ENCODE measurements at places on chromosomes 16 and 17.

DNA sequence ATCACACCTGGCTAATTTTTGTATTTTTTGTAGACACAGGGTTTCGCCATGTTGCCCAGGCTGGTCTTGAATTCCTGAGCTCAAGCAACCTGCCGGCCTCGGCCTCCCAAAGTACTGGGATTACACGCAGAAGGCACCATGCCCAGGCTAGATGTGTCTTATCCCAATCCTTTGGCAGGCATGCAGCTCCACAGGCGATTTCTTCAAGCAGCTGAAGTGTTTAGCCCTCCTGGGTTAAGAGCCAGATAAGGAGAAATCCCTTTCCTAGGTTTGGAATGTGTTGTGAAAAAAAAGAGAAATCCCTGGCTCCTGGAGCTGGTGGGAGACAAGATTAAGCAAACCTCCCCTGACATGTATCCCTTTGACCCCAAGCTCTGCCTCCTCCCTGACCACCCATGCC is 2.1 kb upstream of the NHERF1 start:
- DNase-seq = no peak

- DNase-seq = no peak
These were observed 24.8 kb downstream of the HS3ST3A1 start for GRCh38 chr17:13576661-13577526.

DNA sequence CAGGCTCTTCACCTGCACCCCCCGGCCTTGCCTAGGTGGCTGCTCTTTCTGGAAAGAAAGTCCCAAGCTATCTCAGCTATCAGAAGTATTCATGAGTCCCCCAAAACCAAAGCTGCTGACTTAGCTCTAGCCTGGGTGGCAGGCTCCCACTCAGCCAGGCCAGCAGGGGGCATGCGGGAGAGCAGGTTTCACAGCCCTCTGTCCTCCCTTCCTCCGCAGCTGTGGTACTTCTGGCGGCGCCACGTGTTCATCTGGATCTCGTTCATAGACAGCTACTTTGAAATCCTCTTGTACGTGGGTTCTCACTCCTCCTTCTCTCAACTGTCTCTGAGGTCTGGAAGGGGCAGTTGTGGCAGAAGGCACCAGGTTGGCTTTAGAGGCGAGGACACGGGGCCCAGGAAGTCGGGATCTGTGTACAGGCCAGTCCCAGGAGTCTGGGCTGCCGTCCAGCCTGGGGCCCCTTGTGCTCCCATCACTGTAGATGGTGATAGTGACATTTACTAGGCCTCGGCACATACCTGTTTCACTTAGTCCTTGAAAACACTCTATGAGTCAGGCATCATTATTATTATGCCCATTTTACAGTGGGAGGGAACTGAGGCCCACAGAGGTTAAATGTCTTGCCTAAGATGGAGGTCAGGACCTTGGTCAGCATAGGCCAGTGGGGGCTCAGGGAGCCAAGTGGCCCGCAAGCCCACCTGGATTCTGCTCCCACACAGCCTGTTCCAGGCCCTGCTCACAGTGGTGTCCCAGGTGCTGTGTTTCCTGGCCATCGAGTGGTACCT is 12.9 kb downstream of the TRPV2 start:
- no peak for DNase-seq

DNA sequence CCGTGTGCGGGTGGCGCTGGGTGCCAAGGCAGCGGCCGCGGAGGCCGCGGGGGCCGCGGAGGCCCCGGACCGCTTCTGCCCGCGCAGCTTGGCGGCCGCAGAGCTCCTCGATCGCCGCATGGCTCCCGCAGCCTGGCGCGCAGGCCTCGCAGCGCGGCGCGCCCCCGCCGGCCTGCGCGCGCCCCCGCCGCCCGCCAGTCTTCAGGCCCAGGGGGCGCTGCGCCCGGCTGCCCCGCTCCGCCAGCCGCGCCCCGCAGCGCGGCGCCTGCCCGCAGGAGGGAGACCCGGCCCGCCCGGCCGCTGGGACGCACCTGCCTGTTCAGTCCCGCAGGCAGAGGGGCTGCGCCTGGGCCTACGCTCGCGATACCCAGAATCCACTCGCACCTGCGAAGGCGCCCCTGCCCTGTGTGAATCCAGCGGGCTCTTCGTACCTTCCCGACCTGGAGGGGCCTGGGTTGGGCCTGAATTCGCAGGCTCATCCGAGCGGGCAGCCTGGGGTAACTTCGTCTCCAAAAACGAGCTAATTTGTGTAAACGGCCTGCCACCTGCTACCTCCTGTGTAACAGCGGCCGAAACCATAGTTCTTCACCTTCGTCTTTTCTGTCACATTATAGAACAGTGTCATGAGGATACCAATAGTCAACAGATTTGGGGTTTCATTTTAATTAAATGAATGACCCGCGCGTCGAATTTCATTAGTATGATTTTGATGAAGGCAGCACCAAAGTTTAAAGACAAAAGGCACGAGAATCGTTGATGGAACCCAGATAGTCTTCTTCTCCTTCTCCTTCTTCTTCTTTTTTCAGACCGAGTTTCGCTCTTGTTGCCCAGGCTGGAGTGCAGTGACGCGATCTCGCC is at the start of gene CENPV:
CENPV (minus strand) TSS at position 153 of the 858 bp plus-strand sequence; CDS start at position 120, 33 bp downstream.
- DNase-seq = peak; percentile 43

DNA sequence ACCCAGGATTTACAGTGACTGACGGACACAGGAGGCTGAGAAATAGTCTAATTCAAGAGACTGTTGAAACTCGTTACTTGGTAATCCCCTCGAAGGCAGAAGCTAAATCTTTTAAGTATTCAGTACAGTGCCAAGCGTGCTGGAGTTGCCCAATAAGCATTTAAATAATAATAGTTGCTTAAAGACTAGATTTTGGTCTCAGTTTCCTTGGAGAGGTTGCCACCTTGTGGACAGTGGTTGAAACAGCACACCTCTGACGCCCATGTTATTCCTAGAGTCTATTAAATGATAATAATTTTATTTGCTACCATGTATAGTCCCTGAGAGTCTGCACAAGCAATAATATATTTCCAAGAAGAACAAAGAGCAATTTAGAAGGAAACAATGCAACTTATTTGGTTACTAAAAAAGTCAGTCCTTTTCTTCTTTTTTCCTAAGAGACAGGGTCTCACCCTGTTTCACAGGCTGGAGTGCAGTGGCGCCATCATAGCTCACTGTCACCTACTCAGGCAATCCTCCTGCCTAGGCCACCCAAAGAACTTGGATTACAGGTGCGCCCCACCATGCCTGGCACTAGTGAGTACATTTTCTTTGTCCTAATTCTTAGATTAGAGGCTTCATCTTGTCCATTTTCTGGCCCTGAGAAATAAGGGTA is 138.0 kb upstream of the NUDT7 start:
- DNase-seq = no peak

DNA sequence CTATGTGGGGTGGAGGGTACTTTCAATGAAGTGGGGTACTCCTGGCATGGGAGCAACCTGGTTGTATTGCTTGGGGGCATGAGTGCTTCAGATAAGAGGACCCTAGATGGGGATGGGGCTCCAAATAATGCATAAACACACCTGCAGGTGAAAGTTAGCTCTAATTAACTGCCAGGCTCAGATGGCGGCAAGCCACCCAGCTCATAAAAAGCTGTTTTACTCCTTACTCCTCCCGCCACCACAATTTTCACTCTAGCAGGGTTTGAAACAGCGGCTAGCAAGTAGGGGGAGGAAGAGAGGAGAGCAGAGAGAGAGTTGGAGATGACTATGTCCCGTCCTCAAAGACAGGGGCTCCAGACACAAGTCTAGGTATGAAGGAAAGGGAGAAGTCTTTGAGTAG is 117.7 kb upstream of the WSCD1 start:
- no peak for DNase-seq

DNA sequence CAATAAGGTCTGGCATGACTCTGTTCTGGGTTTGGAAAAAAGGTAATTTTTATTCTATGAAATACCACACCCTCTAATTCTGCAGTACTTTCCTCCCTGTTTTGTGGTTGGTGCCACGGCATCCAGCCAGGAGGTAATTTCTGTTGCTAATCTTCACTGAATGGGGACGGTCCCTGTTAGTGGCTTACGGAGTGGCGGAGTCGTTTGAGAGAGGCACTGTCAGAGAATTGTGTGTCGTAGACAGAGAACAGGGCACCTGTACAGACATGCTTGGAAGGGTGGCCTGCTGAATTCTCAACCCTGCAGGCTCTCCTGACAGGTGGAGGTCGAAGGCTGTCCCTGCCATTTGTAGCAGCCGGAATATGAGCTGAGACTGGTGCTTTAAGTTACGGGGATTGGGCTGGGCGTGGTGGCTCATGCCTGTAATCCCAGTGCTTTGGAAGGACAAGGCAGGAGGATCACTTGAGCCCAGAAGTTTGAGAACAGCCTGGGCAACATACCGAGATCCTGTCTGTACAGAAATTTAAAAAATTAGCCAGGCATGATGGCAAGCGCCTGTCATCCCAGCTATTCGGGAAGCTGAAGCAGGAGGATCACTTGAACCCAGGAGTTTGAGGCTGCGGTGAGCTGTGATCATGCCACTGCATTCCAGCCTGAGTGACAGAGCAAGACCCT is 33.2 kb downstream of the EEF2K start:
- DNase-seq = no peak

GRCh38 chr17:82050152-82050760 is 1.4 kb downstream of the RFNG start:
- DNase-seq = no peak

GRCh38 chr17:75388476-75389030 is 16.9 kb downstream of the GRB2 start:
- no peak for DNase-seq

- no peak for DNase-seq
These were observed 11.3 kb downstream of the KLHDC4 start for GRCh38 chr16:87754535-87754934.

- no peak for DNase-seq
These were observed 971.7 kb downstream of the CDH11 start for GRCh38 chr16:64150193-64150592.

DNA sequence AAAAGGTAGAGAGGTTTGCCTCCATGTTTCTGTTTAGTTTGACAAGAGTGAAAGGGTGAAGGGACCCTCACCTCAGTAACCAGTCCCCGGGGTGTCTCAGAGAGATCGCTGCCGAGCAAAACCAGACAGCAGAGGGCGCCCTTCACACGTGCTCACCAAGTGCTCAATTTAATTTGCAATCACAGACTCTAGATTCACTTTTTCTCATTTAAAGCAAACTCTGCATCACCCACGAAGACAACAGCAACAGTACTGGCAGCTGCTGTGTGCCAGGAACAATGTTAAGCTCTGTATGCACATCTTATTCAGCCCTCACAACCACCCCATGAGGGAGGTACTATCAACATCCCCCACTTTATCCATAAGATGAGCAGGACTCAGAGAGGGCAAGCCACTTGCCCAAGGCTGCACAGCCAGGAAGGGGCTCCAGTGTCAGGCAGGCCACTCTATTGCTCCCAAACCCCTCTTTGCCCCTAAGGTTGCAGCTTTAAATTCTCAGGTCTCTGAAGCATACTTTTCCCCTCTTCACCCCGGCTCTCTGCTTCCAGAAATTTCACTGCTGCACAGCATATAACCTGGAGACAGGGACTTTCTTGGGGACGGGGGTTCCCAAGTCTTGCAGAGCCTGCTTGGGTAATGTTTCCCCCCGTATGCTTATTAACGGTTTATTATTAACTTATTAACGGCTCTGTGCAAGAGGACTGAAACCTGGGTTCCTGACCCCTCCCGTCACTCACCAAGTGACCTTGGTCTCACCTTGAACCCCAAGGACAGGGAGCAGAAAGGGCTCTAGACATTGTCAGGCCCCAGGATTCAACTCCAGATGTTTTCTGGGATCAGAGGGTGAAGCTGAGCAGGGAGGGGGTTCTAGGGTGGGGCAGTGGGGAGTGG is 70.9 kb downstream of the CNGB1 start:
- peak; percentile 57 for DNase-seq

DNA sequence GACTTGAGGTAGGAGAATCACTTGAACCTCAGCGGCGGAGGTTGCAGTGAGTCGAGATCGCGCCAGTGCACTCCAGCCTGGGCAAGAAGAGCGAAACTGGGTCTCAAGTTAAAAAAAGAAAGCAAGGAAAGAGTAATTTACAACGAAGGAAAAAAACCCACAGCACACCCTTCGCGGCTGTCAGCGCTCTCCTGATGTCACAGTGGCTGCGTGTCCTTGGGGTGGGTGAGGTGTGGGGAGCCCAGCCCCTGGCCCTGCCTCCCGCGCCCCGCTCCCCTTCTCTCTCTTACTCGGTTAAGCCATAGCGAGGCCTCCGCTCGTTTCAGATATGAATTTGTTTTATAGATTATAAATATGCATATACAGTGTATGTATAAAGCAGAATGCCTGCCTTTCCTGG is 740 bp upstream of the JPT2 start:
- no peak for DNase-seq

- no peak for DNase-seq
These were observed 17.1 kb upstream of the CORO1A start for GRCh38 chr16:30166202-30166902.

DNA sequence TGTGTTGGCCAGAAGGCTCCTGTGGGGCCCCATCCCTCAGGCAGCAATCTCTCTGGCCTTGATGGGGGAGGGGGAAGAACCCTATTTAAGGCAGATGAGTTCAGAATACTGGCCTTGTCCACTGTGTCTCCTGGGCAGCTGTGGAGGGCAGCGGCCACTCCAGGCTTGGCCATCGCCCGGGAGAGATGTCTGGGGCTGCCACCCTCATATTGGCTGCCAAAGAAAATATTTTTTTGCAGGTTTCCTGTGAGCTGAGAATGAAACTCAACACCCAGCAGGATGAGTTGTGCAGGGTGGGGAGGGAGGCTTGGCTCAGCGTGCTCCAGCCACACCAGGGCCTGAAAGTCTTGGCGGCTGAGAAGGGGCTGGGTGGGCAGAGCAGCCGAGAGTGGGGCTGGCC is 14.4 kb upstream of the TIMP2 start:
- DNase-seq = no peak

- no peak for DNase-seq
These were observed 321.0 kb downstream of the CPPED1 start for GRCh38 chr16:12482455-12483220.

DNA sequence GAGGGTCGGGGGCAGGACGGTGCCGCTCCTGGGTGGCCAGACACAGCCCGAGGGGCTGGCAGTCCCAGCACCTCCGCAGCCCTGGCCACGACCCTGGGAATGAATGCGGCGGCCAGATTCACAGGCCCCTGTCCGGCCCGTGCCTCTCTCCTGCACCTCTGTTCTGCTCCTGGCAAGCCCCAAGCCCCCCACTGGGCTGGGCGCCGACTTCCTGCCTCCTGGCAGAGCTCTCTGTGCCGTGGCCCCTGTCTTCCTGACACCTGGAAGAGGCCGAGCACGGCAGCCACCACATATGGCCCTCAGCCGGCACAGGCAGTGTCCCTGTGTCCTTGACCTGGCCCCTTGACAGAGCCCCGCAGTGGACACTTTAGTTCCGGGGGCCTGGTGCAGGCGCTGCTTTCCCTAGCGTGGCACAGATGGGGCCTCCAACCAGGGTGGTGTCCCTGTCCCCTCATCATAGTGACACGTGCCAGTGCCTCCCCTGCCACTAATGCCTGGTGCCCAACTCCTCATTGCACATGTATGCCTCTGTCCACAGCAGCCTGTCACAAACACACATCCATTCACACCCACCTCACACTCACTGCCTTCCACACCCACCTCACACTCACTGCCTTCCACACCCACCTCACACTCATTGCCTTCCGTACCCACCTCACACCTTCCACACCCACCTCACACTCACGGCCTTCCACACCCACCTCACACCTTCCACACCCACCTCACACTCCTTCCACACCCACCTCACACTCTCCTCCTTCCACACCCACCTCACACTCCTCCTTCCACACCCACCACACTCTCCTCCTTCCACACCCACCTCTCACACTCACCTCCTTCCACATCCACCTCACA is 110.6 kb upstream of the PLCG2 start:
- DNase-seq = no peak
